ENCODE measurements at places on chromosomes 11 and 22.

GRCh38 chr22:43993072-43993760 is 30.9 kb upstream of the PARVB start:
- DNase-seq, result peak; percentile 46

DNA sequence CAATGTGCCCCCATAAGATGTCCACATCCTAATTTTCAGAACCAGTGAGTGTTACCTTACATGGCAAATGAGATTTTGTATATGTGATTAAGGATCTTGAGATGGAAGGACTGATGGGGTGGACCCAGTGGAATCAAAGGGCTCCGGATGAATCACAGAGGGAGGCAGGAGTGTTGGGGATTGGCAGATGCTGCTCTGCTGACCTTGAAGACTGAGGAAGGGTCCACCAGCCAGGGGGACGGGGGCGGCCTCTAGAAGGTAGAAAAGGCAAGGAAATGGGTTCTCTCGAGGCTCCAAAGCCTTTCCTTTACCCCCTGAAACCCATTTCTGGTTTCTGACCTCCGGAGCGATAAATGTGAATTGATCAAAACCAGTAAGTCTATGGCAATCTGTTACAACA is 18.8 kb downstream of the TMEM218 start:
- no peak for DNase-seq

DNA sequence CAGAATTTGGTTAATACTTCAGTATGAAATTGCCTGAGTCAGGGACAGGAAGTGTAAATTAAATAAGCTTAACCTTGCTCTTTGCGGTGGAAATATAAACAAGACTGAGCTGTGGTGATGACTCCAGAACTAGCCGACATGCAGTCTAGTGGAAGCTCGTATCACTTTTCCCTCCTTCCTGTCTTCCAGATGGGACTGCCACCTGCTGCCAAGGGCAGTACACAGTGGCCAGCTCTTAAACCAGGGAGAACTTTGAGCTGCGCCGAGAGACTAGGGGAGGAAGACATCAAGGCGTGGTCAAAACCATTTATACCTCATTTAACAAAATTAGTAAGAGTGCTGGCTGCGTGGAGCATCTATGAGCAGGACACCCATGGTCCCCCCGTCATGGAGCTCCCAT is 31.3 kb upstream of the CTTN start:
- no peak for DNase-seq

- DNase-seq, result no peak
These were observed 3.8 kb upstream of the QSER1 start for GRCh38 chr11:32888805-32889204.

- DNase-seq, result no peak
These were observed 44.9 kb upstream of the CARS1 start for GRCh38 chr11:3101921-3102640.

DNA sequence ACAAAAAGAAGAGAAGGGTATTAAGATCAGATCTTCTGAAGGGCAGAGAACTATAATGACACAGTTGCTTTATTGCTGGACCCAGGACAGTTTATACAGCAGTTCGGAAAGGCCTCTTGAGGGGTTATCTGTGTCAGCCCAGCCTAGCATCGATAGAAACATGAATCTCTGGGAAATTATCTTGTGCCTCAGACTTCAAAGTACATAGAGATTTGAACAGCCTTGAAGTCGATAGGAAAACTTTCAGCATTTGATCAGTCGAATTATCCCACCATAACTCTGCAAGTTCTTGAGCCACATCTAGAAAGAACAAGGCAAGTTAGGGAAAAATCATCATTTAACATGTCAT is 2.5 kb upstream of the LMO2 start:
- no peak for DNase-seq

GRCh38 chr11:69414773-69415187 is 66.7 kb upstream of the LINC01488 start:
- no peak for DNase-seq

DNA sequence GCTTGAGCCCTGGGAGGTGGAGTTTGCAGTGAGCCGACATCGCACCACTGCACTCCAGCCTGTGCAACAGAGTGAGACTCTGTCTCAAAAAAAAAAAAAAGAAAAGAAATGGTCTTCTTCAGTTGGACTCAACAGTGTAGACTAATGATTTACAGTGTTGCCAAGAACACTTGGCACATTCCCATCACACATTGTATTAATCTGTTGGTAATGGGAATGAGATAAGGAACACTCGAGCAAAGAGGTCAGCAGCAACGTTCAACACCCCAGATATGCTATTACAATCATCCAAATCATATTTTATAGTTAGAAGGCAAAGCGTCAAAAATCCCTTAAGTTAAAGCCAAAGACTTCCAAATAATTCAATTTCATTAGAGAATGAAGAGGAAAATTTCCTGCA is 14.5 kb downstream of the CDON start:
- no peak for DNase-seq

DNA sequence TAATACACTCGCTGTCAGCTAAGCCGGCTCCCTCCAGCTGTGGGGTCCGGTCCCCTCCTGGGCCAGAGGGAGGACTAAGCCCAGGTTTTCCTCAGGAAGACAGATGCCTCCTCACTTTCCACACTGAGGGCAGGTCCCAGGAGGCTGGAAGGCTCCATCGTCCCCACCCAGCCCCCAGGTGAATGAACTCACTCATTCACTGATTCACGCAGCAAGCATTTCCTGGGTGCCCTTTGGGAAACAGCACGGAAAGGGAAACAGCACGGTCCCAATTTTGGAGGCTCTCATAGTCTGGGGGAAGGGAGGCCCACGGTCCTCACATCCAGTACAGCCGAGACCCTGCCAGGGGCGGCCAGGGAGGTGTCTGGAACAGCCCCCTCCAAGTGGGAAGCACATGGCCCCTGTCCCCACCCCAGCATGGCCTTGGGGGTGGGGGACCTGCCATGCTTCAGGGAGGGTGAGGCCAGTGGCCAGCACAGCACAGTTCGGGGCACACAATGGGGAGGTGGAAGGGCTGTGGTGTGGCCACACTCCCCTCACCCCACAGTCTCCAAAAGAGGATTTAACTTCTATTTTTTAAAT is 9.3 kb upstream of the TH start:
- no peak for DNase-seq

GRCh38 chr11:114386131-114386530 is 14.2 kb downstream of the C11orf71 start:
- no peak for DNase-seq

- no peak for DNase-seq
These were observed 11.6 kb upstream of the SLC5A1 start for GRCh38 chr22:32031466-32031865.

DNA sequence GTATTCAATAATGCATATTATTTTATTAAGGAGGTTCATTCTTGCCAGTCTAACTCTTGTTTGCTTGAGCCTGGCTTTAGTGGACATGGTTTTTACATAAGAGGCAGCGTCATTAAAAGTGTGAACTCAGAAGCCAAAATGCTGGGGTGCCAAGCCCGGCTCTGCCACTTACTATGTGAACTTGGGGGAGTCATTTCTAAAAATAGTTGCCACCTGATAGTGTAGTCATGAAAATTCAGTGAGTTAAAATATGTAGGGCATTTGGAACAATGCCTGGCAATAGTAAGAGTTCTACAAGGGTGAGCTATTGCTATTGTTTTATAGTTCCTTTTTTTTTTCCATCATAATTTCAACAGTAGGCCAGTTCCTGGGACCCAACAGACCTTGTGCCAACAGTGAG is 49.9 kb downstream of the TENM4 start:
- DNase-seq, result no peak

DNA sequence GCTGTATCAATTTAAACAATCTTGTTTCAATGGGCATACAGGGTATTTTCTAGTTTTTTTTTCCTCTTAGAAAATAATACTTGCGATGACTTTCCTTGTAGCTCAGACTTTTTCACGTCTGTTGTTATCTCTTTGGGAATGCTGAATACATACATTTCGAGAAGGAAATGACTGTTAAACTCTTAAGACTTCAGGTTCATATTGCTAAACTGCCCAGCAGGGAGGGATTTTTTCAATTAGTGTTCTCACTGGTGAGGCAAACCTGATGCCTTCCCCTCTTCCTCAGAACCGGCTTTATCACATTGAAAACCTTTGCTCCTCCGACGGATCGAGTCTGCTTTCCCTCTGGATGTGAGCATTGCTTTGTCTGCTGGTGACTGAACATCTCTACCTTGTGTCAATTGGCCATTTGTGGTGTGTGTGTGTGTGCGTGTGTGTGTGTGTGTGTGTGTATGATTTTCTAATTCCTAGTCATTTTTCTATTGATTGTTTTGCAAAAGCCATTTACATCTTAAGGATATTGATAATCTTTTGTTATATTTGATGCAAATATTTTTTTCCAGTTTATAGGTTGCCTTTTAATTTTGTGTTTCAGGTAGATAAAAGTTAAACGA is 6.6 kb downstream of the NEAT1 start:
- DNase-seq, result no peak

DNA sequence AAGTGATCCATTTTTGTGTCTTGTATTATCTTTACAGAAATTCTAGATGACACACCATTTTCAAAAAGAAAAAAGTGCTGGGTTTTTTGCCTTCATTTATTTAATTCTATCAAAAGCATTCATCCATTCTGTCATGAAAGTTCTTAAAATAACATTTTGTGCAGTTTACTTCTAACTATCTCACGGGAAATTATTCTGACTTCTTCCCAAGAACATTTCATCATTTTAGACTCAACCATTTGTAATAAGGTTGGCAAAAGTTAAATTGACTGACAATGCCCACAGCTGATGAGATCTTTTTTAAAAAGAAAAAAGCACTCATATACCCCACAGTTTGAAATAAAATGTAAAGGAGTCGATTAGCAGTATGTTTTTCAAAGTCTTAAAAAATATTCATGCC is 68.5 kb downstream of the SBF2 start:
- no peak for DNase-seq

- no peak for DNase-seq
These were observed 566.2 kb downstream of the TMEM135 start for GRCh38 chr11:87603887-87604286.

DNA sequence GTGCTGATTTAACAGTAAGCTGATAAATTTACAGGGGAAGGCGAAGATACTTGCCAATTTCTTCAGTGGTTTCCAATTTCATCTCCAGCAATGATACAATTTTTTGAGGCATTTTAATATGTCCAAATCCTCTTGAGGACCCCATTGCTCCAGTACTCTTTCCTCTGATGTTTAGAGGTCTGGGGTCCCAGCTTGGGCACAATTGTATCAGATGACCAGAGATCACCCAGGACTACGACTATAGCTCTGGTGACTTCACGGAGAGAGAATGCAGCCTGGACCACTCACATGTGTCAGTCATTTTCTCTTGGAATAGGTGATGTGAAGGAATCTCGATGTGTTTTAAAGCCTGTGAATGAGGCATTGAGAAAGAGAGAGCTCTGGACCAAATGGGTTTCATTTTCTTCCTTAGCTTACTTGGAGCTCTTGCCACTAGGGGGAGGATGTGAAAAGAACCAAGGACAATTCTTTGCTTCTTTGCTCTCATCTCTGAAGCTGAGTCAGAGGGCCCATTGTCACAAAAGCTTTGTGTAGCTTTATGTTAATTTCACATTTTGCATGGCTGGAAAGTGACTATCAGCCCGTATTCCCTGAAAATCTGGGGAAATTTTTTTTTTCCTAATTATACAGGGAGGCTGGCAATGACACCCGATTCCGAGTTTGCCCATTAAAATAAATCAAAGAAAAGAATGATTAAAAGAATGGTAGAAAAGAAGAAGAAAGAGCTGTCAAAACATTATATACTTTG is 6.7 kb upstream of the CCDC90B start:
- peak; percentile 41 for DNase-seq

DNA sequence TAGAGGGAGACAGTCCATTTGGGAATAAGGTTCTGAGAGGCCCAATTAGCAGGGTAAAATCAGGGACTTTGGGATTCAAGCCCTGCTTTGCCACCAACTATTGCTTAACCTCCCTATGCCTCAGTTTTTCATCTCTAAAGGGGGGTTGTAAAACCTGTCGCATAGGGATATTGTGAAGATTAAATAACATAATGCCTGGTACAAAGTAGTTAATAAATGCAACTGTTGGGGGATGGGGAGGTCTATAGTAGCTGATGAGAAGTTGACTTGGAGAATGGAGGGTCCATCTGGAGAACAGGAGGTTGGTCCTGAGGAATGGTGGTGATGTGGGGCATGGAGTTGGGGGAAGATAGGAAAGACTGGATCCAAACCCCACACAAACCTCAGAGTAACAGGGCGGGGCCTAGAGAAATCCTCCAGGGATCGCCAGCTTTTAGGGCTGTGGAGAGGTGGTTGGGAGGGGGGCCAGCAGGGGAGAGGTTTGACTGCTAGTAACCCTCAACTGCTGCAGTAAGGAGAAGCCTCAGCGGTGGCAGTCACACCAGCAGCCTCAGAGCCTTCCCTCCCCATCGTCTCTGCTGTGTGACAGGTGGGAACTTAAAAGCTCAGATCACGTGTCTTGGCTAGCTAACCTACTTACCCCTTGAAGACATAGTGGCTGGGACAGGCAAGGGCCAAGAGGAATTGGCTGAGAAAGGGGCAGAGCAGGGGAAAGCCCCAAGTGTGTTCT is 1.1 kb upstream of the ABCG4 start:
- DNase-seq, result no peak

- DNase-seq, result no peak
These were observed 123.9 kb upstream of the NCAM1 start for GRCh38 chr11:112837162-112837826.
